ENCODE measurements at places on chromosomes 5 and 9.

GRCh38 chr9:5428794-5429528, 8.8 kb downstream of the PLGRKT start:
- no peak for DNase-seq

DNA sequence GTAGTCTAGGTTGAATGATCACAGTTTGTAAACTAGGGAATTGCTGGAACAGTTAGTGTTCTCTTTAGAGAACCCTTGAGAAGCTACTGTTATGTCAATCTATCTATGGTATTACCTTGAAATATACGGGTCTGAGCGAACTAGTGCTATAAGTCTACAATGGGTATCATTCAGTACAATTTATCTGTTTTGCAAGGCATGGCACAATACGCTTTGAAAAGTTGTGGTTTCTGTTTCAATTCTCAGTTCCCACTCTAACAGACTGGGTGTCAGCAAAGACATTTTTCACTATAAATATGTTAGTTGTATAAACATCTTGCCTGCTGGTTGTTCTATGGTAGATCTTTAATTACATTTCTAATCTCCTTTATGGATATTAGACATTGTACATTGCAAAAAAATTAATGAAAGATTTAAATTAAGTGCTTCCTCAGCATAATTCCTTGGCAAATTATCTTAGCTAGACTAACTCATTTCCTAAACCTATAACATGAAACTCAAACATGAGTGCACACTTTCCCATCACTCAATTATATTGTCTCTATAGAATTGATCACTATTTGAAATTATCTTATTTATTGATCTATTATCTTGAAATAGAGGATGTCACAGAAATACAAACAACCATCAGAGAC, 24.9 kb upstream of the SLCO6A1 start:
- no peak for DNase-seq

- DNase-seq, result no peak
Measured at GRCh38 chr5:154647761-154648145, 107.4 kb upstream of the LARP1 start.

- no peak for DNase-seq
Measured at GRCh38 chr5:156393980-156394379, 67.0 kb downstream of the SGCD start.

DNA sequence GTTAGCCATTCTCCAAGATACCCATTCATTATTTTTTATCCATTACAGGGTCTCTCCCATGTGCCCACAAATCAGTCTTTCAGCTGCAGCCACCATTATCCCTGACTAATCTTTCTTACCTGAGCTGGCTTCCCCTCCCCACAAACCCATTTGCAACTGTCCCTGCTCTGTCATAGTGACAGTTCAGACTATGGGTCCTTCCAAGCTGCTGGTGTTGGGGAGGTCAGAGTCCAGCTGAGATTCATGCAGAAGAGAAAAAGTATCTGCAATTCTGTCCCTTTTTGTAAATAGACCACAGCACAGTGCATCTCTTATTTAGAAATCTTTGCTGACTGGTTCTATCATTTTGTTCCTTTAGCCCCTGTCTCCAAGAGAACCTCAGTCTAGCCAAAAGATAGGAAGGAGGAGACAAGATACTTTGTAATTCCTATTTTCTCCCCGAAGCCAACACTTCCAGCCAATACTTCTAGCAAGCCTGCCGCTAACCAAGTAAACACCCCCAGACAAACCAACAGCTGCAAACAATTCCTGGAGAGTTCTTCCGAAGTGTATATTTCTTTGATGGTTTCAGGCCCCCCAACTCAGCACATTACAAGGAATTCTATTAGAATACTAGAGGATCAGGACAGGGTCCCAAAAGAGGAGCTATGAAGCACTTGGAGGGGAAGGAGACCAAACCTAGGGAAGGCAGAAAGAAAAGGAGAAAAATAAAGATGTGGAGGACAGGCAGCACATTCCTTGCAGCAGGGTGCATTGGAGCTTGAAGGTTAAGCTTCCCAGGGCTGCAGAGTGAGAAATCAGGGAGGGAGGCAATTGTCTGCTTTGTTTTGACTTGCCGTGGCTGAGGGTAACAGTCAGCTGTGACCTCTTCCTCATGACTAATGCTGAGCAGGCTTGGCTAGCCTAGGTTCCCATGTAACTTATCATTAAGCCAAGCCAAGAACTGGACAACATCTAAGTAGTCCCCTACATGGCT, 148.5 kb downstream of the SGCD start:
- no peak for DNase-seq

DNA sequence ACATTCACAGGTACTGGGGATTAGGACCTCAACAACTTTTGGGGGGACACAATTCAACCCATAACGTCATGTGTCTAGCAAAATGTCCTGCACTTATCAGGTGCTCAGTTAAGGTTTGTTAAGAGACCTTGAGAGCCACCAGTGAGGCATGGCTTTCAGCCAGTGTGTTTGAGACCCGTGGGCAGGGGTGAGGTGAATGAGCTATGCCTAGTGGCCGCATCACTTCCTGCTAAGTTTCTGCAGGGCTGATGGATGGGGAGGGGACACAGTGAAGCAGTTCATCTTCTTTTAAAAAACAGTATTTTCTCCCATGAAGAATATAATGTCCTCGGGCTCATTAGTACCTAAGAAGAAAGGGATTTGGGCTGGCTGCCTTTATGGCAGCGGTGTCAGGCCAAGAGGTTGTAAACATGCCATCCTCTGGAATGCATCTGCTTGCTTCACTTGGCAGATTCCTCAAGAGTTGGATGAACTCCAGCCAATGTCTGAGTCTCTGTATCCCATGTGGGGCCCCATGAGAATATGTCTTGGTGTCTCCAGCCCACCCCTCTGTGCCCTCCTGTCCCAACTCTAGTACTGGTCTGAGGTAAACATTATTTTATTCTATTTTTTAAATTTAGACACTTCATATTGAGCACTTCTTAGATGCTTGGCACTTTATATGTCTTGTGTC, 282.2 kb downstream of the CWC27 start:
- DNase-seq, result no peak

DNA sequence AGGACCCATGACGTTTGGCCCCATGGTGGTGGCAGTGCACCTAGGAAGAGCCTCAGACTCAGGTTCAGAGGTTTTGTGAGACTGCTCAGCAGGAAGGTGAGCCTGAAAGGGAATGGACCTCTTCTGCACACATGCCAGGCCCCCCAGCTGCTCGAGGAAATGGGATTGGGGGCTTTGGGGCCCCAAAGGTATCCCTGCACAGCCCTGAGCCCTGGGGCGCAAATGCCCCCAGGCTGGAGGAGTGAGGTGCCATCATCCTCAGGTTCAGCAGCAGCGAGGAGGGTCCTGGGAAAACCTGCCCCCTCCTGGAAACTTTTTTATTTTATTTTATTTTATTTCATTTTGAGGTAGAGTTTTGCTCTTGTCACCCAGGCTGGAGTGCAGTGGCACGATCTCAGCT, 171.8 kb upstream of the MVB12B start:
- no peak for DNase-seq

- no peak for DNase-seq
Measured at GRCh38 chr9:112501287-112501686, 14.7 kb downstream of the KIAA1958 start.

- no peak for DNase-seq
Measured at GRCh38 chr5:168047669-168048111, 243.8 kb upstream of the WWC1 start.

GRCh38 chr9:36470643-36471290, 70.7 kb upstream of the RNF38 start:
- DNase-seq, result peak; percentile 60

Measured in hematopoietic multipotent progenitor cell treated with erythropoietin and hydrocortisone succinate and interleukin-3 and kit ligand, for 15 days (in vitro differentiated cells).